ENCODE measurements at places on chromosomes 2 and 18.

DNA sequence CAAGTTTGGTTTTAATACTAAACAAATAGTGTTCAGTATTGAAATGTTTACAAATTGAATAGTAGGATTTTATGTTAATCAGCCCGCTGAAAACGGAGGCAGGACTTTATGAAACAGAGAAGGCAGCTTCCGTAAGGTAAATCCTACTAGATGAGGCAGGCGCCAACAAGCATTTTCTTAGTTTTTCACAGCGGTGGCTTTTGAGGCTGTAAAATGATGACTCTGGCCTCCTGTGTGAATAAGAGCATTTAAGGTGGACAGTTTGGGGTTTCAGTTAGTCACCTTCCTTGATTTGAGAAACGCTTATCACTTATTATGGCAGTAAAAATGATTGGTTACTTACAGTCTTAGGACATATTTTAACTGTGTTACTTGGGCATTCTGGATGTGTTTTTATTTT, 212.9 kb downstream of the PTGR3 start:
- no peak for DNase-seq

DNA sequence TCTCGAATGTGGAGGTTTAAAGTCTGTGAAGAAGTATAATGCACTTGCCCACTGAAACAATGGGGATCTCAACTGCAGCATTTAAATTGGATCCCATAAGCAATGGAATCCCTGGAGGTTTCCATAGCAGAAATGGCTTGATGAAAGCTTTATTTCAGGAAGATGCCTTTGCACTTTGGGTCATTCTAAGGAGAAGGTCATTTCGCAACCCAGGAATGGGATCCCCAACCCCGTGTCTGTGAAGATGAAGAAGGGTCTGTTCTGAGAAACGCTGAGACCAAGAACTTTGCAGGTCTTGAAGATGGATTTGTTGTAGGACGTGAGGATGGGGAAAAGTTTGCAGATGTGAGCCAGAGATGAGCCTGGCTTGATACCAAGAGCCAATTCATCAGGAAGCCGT, 1.8 kb upstream of the KCNG3 start:
- DNase-seq, result no peak

GRCh38 chr18:61831071-61831470, 61.7 kb downstream of the RNF152 start:
- peak; percentile 75 for DNase-seq

- no peak for DNase-seq
Observed at GRCh38 chr18:45197526-45197970, 417.7 kb upstream of the SLC14A2 start.

- no peak for DNase-seq
Observed at GRCh38 chr2:29850794-29851193, 70.6 kb downstream of the ALK start.

- no peak for DNase-seq
Observed at GRCh38 chr18:74472312-74472711, 15.2 kb upstream of the DIPK1C start.

DNA sequence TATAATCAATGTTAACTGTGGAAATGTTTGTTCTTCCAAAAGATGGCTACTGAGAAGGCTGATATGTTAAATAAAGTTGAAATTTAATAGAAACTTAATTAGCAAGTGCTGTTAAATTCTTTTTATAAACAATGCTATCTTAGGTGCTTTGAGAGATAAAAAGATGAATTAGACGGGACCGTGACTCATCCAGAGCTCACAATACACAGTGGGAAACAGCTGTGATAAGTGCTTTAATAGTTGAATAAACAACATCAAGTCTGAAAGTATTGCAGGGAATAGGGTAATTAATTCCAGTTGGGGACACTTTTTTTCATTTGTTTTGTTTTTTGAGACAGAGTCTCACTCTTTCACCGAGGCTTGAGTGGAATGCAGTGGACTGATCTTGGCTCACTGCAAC, 85.5 kb upstream of the DTNA start:
- DNase-seq, result no peak

DNA sequence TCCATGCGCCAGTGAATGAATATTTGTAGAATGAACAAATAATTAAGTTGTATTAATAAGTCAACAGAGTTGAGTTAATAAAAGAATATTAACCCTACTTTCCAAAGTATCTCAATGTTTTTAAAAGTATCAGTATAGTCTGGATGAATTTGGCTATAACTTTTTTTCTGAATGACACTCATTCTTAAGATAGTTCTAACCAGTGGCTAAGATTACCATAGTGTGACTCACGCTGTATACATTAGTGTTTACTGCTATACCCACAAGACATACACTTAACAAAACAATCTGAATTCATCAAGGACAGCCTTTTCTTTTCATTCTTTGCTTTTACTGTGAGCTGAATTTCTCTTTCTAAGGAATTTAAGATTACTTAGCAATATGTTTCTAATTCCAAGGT, 77.0 kb upstream of the PDE1A start:
- DNase-seq, result no peak

DNA sequence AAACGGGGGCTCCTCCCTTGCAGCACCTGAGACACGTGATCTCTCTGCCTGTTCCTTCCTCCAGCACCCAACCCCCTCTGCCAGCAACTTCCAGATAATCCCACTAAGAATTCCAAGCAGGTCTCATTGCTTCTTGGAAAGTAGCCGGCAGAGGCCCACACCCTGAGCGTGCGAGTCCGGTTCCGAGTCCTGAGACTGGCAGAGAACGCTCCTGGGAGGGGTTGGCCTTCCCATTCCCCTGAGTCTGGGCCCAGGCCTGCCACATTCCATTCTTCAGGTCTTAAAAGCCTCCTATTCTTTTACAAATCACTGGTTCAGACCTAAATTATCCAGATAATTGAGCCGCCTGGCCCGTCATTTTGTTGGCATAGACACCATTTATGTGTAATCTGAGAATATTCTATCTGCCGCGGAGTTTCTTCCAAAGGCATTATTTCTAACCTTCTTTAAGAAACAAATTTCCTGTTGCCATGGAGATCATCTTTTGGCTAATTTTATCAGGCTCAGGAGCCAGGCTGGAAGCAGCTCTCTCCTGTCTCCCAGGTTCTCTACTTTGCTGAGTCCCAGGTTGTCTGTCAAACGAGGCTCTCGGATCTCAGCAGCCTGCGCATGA, 165.4 kb downstream of the MYCN start:
- DNase-seq, result no peak

DNA sequence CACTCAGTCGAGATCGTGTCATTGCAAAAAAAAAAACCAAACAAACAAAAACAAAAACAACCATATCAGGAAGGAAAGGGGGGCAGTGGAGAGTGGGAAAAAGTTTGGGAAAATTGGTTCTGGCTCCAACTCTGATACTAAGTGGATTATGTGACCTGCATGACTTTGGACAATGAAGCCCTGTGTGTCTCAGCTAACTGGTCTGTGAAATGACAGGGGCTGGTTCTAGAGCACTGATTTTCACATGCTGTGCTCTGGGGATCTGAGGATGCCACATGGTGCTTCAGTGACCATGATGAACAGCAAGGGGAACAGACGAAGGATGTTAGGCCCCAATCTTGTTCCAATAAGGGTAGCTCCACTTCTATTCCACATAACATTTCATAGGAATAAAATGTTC, 157.4 kb upstream of the DNMT3A start:
- DNase-seq, result no peak

DNA sequence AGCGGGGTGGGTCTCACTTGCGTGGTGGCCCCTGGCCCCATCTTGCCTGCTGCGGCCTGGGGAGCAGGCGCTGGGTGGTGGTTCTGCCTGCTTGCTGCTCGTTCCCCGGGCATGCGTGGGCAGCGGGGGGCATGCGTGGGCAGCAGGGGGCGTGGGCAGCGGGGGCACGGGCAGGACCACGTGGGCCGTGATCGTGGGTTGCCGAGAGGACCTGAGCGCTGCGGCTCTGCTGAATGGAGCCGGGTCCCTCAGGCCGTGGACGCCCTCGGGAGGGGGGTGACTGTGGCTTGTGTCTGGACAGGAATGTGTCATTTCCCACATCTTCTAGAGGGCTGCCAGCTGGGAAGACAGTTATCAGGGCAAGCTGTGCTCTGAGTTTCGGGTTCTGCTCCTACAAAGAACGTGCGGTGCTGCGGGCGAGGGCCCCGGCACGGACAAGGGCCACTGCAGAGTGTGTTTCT, 8.3 kb upstream of the GAL3ST2 start:
- no peak for DNase-seq

DNA sequence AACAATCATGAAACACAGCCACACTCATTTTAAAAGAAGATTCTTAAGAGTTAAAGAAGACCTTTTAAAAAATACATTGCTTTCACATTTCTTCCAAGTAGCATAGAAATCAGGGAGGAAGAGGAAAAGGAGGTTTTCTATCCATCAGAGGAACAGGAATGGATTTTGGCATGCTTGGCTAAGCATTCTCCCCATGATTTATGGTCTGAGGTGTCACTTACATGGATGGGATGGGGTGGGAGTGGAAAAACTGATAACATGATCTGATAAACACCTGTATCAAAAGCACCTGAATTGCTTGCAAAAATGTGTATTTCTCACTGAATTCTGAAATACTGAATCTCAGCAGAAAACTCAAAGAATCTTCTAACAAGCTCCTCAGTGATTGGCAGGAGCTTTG, 265.9 kb downstream of the NRXN1 start:
- no peak for DNase-seq

DNA sequence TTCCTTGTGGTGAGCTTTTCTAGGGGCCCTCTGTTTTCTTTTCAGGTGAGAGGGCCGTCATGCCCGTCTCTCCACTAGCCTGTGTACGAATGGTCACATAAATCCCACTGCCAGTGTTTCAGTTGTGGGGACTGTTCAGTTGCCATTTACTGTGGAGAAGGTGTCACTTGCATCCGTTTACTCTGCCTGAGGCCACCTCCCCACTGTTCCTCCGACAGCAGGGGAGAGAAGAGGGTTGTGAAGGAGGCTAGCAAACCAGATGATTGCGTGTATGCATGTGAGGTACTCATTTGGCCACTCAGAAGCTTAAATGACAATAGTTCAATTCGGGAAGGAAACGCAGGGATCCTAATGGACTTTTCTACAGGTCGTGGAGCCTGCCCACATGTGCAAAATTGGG, 3.3 kb downstream of the MTCL1 start:
- DNase-seq, result no peak

DNA sequence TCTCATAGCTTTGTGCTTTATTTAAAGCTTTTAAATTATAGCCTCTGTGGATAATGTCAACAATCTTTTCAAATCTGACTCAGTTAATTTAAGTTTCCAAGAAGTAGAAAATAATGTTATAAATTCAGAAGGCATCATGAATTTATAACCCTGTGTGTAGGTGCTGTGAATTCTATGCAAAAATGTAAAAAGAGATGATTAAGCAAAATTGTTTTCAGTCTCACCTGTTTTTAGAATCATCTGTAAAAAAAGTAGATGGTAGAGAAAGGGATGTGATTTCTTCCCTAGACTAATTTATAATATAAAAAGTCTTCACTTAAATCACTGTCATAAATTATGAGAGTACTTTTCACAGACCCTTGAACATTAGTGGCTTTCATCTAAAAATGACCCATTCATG, 85.6 kb upstream of the NOSTRIN start:
- DNase-seq, result no peak

- no peak for DNase-seq
Observed at GRCh38 chr2:183292028-183292427, 167.8 kb downstream of the NUP35 start.

DNA sequence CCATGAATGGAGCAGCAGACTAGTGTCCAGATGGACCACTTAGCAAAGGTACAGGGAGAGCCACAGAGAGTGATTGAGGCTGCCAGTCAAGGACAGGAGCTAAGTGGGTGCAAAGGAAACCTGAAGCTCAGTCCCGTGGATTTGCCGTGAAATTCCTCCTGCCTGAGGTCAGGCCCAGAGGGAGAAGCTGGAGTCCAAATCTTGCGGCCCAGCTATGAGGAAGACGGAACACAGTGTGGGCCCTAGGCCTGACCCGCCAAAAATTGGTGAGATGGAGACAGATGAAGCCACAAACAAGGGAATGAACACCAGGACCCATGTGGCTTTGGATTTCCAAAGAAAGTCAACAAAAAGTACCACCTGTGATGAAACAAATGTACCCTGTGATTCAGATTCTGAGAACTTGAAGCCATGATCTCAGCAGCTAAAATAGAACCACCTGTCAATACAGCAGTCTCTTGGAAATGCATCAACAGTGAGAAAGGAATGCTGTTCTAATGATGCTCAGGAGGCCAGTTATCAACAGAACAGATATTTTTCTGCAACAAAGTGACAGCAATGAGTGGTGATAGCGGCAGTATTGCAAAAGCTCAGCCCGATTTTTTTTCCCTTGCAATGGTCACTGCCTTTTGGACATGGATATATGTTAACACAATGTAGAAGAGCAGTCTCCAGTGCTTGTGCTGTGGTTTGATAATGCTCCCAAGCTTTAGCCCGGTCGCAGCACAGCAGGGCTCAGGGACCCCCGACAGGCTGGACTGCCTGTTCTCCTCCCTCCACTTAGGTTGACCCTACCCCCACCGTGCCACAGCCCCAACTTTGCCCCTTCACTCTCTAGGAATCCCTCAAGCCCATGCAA, 10.7 kb downstream of the COL6A3 start:
- DNase-seq, result no peak

GRCh38 chr2:197517150-197517549, 1.3 kb downstream of the MOB4 start:
- no peak for DNase-seq

DNA sequence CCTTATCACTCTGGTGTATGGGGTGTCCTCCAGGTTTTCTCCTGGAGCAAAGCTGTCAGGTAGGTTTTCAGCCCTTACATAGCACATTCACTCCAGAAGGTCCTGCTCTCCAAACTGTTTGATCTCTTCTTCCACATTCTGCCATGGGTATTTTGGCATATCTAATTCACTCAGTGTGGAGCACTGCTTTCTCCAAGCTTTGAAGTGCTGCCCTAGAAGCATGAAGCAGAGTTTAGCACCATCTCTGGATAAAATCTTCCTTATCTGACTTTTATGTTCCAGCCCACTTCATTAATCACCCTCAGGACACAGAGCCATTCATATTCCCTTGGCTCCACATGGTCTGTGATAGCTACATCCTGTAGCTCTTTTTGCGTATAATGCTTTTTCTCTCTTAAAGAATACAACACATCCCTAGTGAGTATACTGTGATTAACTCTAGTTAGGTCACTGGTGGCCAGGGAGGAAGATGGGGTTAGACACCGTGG, 56.7 kb upstream of the ARHGAP28 start:
- no peak for DNase-seq

DNA sequence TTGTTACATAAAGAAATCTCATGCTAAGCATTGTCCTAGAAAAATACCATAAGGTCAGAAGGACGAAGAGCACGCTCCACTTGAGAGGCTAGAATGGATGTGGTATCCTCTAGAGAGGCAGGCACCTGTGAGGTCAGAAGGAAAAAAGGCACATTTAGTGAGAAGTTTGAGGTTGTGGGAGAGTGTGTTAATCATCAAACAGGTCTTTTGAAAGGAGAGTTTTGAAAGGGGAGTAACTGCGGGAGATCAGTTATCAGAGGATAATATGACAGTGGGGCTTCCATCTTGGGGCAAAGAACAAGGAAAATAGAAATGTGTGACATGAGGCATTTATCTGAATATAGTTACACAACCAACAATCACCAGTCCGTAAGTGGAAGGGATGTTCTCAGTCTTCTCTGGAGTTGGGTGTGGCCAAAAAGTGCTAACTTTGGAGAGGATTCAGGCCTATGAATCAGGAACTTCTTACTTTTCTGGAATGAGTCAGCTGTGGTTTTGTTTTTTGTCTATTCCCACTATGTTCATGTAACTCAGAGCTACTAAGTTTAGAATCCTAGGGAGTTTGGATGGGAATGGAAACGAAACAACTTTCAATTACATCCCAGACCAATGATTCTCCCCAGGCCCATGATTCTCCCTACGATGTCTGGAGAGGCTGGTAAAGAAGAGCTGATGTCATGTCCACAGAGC, 451.4 kb upstream of the ST6GAL2 start:
- DNase-seq, result no peak

- no peak for DNase-seq
Observed at GRCh38 chr2:221602938-221603337, 30.8 kb upstream of the EPHA4 start.
